NCI-H1694 treated with DMSO at 0.1 percent for 48 hours (cell line): ENCODE measurements at places on chromosomes 16 and 17.

GRCh38 chr17:13152501-13152900 is 134.7 kb upstream of the ELAC2 start:
- no peak for DNase-seq

GRCh38 chr16:22141767-22142166 is 20.5 kb upstream of the SDR42E2 start:
- no peak for DNase-seq

GRCh38 chr17:44132275-44132821 is 8.9 kb upstream of the HDAC5 start:
- DNase-seq = no peak

GRCh38 chr16:86085161-86085611 is 186.2 kb downstream of the IRF8 start:
- no peak for DNase-seq

- no peak for DNase-seq
Observed at GRCh38 chr16:80367037-80367658, 173.6 kb upstream of the DYNLRB2 start.

GRCh38 chr17:82065638-82066303 is at the start of gene DUS1L:
Gene DUS1L, minus strand, starts transcription at chr17:82065804. Its CDS starts 745 bp downstream, at chr17:82065059.
- no peak for DNase-seq

- DNase-seq = no peak
Observed at GRCh38 chr17:82282239-82283207, 9.0 kb upstream of the CSNK1D start.
